ENCODE measurements at places on chromosomes 2 and 18. TPM values are rescaled to one million over a fixed set of nuclear protein-coding genes. Genes with fewer than 3 reads are reported as not detected.

ZNG1B gene
- 56.2 TPM for polyA plus RNA-seq

CRYBA2 gene
- 0.76 TPM for polyA plus RNA-seq

GPR55 gene
- polyA plus RNA-seq, result 0.08 TPM

GREB1L gene
- 4.6 TPM for polyA plus RNA-seq

BMP10 gene
- polyA plus RNA-seq, result not detected

POTEC gene
- 0.08 TPM for polyA plus RNA-seq

ANKRD23 gene
- polyA plus RNA-seq, result 14.4 TPM

DNA sequence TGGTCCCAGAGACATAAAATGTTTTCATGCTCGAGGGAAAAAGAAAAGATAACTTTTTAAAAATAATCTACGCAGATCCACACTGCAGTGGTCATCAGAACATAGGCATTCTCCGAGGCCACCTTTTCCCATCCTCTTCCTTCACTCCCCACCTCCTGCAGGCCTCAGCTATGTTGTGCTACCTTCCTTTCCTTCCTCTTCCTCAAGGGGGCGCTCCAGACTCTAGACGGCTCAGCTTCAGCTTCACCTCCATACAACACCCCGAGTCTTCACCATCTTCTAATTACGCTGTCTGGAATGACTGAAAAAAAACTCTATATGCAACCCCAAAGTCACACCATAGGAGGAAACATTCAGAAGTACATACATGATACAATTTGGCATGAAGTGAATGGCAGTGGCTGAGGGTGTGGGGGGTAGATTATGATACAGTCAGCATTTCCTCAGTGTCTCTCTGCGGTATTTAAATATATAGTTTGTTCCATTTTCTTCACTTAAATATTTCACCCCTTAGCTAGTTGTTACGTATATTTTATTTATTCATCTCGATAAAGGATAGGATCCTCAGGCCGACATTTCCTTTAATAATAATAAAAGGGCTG lies 583.6 kb downstream of the IRS1 start:
- peak; percentile 67 for DNase-seq

- DNase-seq, result no peak
These were observed 134.4 kb downstream of the TGIF1 start for GRCh38 chr18:3584266-3584861.

- no peak for DNase-seq
These were observed 27.3 kb upstream of the C2orf66 start for GRCh38 chr2:196836440-196836839.

DNA sequence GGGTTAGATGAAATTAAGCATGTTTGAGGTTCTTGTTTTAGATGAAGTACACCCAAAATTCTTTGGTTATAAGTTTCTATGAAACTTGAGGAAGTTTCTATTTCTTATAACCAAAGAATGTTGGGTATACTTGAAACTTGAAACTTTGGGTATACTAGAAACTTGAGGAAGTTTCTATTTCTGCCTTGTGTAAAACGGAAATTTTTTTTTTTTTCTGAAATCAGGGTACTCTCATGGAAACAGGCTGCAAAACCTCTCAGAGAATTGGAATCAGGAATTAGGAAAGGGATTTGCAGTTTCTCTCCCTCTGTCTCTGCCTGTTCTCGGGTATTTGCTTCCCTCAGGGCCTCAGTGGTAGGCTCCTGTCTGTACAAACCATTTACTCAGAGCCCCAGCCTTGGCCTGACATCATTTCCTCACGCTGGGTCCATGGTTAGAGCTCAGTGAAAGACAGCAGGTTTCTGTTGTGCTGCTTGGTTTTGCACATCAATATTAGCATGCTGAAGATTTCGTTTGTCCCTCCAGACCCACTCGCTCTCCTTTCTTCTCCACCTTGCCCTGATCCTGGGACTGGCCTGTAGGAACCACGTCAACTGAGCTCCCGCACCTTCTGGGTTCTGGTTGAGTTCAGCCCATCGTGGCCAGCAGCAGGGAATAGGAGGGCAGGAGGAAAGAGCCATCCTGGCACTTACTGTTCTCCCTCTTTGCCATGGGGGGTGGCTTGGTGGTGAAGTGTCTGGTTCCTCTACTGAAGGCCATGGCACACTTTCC lies 106.4 kb downstream of the POLR1A start:
- DNase-seq, result no peak

DNA sequence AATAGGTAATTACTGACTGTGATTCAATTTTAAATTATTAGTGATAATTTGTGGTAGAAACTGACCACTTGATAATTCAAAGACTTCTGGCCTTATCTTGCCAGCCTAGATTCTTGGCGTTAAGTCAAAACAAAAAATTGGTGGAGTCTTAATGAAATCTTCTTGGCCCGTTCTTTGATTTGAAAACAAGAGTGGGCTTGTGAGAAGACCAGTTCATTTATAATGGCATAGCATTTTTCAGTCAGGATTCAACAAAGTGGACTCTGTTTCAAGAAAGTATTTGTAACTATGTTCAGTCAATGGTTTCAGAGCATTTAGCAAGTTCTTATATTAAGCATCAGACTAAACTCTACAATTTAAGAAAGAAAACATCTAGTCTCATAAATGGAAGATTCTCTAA lies 26.0 kb downstream of the ITGA4 start:
- no peak for DNase-seq

DNA sequence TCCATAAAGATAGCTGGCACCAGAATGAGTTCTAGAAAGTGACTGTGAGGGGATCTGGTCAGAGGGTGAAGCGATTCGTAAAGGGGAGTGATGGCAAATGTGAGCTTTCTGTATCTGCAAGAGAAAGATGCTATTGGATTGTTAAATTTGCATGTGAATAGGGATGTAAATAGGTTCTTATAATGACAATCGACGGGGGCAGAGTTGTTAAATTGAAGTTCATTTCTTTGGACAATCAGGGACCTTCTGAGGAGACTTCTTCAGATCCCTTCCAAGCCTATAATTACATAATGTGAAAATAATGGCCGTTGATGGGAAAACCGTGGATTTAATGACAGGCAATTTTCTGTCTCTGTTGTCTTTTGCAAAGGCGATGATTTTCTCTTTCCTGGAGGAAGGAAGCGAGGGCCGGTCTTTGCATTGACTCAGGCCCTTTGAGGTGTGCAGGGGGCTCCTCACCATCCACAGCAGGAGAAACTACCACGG lies 52.2 kb upstream of the TMEM18 start:
- DNase-seq, result no peak

- no peak for DNase-seq
These were observed 74.1 kb downstream of the EML4 start for GRCh38 chr2:42243297-42243696.

- peak; percentile 94 for DNase-seq
These were observed at the start of gene ZNF24 for GRCh38 chr18:35343936-35344735. Gene ZNF24, minus strand, starts transcription at chr18:35344420. Its CDS starts 3,770 bp downstream, at chr18:35340650.

DNA sequence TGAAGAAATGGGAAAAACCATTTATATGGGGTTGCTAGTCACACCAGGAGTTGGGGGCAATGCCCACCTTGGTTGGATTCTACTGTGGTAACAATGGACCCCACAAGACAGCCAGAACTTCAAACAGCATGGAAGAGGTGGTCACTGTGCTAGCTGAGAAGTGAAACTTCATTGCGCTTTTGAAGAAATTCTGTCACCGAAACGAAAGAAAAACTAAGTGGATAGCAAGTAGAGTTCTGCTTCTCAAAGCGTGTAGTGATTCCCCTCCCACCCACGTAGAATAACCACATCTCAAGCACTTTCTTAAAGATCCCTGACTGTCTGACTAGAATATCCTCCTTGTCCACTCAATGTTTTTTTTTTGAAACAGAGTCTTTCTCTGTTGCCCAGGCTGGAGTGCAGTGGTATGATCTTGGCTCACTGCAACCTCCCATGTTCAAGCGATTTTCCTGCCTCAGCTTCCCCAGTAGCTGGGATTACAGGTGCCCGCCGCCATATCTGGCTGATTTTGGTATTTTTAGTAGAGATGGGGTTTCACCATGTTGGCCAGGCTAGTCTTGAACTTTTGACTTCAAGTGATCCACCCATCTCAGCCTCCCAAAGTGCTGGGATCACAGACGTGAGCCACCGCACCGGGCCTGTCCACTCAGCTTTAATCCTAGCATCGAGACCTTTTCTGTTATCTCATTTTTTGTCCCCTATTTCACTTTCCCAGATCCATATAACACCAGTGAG lies 30.1 kb upstream of the CCL20 start:
- no peak for DNase-seq

- no peak for DNase-seq
These were observed 61.8 kb upstream of the RBM44 start for GRCh38 chr2:237736783-237737182.

- DNase-seq, result no peak
These were observed 72.5 kb downstream of the SH3BP4 start for GRCh38 chr2:235024191-235024860.

GRCh38 chr2:109238580-109238979 lies 109.6 kb downstream of the SH3RF3 start:
- DNase-seq, result no peak

GRCh38 chr18:13267431-13267873 lies 48.9 kb downstream of the LDLRAD4 start:
- no peak for DNase-seq
